Neural progenitor cell (in vitro differentiated cells): ENCODE measurements at places on chromosomes 11 and 22.

DNA sequence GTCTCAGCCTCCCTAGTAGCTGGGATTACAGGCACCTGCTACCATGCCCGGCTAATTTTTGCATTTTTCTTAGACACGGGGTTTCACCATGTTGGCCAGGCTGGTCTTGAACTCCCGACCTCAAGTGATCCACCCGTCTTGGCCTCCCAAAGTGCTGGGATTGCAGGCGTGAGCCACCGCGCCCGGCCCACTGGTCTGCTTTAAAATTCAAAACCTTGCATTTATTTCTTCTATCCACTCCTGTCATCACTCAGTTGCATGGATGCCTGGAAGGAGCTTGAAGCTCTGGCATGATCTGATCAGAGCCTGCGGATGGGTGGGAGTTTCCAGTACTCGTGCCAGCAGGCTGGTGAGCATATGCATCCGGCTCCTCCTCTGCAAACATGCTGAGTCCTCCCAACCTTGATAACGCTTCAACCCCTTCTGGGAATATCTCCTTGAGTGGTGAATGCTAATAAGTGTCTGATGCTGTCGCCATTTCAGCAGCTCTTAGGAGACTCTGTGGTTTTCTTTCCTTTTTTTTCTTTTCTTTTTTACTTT lies 39.6 kb downstream of the UBASH3B start:
- no peak for DNase-seq

- DNase-seq = no peak
Observed at GRCh38 chr22:38009000-38009806, 24.8 kb upstream of the SOX10 start.

DNA sequence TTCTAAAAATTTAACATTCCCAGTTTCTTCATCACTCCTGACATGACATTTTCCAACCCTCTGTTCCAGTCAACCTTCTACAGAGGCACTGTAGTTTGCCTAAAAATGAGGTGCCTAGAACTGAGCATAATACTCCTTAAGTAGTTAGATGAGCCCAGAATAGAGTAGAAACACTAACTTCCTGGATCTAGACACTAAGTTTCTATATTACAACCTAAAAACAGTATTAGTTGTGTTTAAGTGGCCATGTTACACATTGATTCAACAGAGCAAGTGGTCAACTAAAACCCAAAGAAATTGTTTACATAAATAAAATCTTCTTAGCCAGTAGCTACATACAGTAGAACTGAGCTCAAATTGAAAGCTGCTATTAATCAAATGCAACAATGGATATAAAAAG lies 1.3 kb downstream of the HPS5 start:
- no peak for DNase-seq

- peak; percentile 62 for DNase-seq
Observed at GRCh38 chr11:124402326-124402922, 3.6 kb upstream of the OR8B3 start.

- DNase-seq = peak; percentile 18
Observed at GRCh38 chr11:101435408-101435973, 148.3 kb downstream of the TRPC6 start.

GRCh38 chr22:44330188-44330743 lies 17.5 kb upstream of the SHISAL1 start:
- no peak for DNase-seq

DNA sequence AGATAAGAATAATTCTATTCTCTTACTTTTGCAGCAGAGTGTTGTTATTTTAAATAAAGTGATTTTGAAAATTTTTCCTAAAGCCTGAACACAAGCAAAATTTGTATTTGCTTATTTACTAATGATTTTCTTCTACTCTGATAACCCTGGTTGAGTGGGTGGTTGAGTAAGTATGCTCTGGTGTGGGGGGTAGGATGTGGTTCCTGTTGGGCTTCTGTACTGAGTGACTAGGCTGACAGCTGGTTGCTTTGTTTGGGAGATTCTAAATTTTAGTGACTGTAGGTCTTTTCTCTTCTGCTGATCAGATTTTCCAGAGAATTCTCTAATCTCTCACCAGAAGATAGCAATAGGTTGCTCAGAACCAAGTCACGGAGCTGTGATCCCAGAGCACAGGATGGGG lies 61.6 kb downstream of the METTL15 start:
- no peak for DNase-seq

GRCh38 chr11:57619331-57619730 lies 21.8 kb downstream of the SERPING1 start:
- no peak for DNase-seq

- peak; percentile 79 for DNase-seq
Observed at GRCh38 chr22:44625981-44626687, 75.9 kb upstream of the PRR5 start.

- no peak for DNase-seq
Observed at GRCh38 chr11:15816260-15816871, 540.0 kb downstream of the SOX6 start.

DNA sequence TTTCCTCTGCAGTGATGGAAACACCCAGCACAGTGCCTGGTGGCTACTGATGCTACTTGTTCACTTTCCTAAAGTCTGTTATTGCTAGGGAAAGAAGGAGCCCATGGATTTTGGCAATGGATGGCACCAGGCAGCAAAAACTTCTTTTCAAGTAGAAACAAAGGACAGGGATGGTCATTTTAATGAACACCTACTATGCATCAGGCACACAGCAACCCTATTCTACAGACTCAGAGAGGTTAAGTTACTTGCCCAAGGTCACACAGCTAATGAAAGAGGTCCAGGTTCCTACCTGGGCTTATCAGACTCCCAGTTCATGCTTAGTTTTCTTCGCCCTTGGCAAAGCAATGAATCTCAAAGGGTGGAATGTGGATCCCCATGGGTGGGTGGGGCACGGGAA lies 36.9 kb upstream of the CD82 start:
- DNase-seq = no peak

GRCh38 chr11:12499071-12499470 lies 121.7 kb downstream of the PARVA start:
- DNase-seq = no peak

DNA sequence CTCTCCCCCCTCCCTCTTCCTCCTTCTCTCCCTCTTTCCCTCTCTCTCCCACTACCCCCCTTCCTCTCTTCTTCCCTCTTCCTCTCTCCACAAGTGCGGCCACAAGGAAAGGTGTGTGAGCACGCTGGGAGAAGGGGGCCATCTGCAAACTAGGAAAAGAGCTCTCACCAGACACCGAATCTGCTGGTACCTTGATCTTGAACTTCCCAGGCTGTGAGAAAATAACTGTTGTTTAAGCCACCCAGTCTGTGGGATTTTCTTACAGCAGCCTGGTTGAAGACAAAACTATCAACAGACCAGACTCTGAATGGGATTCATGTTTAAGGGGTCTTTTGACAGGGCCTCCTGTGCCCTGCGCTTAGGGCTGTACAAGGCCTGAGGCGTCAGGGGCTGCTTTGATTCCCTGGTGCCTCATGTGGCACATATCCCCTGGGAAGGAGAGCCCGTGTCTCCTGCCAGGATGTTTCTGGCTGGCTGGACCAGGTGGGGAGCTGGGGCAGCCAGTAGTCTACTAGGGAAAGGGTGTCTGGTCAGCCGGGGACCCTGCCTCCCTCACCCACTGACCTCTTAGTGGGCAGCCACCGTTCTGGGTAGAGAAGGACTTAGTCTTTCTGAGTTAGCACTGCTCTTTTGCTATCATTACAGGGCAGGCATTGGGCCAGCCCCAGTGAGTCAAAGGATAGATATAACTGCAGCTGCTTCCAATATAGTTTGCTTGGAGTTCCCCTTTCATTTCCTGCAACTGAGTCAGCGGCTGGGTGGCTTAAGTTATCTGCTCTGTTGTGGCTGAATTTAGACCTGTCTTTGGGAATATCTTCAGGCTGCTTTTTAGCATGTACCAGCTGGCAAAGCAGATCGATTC lies 6.2 kb downstream of the PANX1 start:
- no peak for DNase-seq

GRCh38 chr22:47919001-47919441 lies 1156.6 kb downstream of the TBC1D22A start:
- peak; percentile 87 for DNase-seq

DNA sequence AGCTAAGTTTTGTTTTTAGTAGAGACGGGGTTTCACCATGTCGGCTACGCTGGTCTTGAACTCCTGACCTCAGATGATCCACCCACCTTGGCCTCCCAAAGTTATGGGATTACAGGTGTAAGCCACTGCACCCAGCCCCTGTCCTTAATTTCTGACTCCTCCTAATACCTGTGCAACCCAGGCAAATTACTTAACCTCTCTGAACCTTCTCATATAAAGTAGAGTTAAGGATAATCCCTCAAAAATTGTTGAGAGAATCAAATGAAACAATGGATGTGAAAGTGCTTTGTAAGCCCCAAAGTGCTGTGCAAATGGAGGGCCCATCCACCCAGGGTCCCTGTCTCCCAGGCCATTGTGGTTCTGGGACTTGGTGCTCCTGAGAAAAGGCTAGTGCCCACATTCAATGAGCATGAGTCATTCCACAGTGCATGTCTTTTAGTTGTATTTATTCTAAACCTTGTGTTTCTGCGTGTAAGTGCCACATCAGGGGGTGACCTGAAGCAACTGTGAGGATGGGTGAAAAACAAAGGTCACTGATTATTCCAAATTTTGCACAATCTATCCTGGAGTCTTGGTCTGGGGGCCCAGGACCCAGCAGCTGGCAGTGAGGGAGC lies 61.4 kb upstream of the PTPRJ start:
- no peak for DNase-seq

- no peak for DNase-seq
Observed at GRCh38 chr11:10443721-10444235, 11.3 kb upstream of the AMPD3 start.

DNA sequence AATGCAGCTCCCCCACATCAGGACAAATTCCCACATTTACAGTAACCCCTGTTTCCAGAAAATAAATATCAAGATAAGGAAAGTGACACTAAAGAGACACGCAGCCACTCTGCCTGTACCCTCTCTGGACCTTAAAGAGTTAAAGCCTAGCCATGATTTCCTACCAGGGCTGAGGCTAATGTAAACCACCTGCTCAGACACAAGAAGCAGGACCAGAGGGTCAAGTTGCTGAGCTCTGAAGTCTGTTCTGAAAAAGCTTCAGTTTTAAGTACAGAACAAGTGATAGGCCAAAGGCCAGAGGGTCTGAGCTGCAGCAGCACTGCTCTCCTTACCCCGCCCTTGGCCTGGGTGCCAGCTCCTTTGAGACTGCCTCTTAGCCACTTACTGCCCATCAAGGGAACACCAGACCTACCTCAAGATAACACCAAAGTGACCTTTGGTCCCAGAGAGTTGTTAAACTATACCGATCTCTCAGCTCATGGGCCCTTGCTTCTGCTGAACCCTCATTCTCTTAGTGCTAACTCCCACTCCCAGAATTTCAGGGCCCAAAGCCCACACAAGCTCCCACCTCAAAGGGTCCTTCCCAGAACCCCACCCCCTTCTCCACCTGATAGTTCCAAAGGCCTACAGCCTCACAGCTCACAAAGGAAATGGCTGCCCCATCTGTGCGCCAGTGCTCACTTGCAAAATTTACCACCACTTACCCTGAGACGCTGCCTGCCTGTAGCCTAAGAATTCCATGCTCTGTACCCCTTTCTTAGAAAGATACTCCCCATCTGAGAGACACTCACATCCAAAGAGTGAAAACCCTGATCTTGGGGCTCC lies 40.5 kb downstream of the IL18BP start:
- DNase-seq = no peak

DNA sequence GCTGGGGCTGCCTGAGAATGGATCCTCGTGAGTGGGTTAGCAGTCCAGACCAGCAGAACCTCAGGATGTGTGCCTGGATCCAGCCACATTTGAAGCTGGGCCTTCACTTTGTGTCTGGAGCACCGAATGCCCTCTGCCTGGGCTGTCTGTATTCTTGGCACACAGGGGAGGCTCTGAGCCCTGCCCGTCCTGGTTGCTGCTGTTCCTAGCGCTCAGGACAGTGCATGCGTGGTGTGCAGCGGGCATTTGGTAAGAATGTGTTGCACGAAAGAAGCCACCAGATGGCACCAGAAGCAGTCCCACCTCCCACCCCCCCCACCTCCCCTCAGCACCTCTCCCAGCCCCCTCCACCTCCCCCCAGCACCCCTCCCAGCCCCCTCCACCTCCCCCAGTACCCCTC lies 4.1 kb upstream of the MAPK11 start:
- peak; percentile 81 for DNase-seq

DNA sequence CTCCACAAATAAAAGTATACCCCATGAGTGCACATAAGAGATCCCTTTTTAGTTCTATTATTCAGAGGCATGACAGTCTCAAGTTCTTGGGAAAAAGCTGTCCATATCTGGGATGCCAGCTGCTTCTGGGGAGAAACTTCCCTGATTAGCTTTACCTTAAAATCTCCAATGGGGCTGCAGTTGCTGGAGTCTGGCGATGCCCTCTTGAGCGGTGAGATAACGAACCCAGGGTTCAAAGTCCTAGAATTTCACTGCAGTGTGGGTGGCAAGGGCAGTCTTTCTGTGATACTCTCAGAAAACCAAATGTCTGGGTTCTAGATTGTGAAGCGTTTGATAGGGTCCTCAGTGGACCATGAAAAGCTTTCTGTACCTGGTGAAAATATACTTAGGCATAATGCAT lies 7.4 kb upstream of the PRR33 start:
- DNase-seq = no peak

GRCh38 chr11:12975195-12975594 lies 33.9 kb upstream of the RASSF10 start:
- DNase-seq = no peak

GRCh38 chr11:113446938-113447337 lies 28.3 kb downstream of the DRD2 start:
- DNase-seq = no peak

- no peak for DNase-seq
Observed at GRCh38 chr11:12812849-12813248, 138.6 kb downstream of the TEAD1 start.

GRCh38 chr11:12540913-12541582 lies 133.2 kb upstream of the TEAD1 start:
- DNase-seq = peak; percentile 26

DNA sequence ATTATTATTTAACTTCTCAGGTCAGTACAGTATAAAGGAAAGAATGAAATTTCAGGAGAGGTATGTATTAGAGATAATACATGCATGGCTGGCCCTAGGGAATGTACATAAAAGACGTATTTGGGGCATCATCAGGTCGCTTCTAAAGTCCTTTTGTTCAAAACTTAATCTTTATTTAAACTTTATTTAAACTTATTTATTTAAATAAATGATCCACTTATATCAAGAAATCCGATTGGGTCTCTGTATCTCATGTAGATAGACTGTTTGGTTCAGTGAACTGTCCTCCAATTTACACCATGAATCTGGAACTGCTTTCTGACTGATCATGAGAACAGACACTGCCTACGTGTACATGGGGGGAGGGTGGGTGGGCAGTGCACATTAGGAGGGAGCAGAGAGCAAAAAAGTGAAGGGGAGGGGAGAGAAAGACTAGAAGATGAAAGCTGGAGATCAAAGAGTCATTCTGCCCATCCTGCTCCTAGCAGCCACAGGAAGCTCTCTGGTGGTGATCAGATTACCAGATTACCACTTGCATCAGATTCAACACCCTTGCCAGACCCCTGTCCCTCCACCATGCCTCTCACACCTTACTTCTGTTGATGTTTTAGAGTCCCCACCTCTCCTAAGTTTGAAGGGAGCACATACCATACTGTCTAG lies 92.1 kb upstream of the MTMR2 start:
- DNase-seq = no peak

GRCh38 chr11:66617155-66617834 lies 865 bp downstream of the RBM14 start:
- DNase-seq = no peak
